Karpas-422 (cell line): ENCODE measurements at places on chromosomes 2 and 18.
A peak's percentile ranks its signal among the peaks of the same experiment; 100 is the strongest.

- no peak for DNase-seq
These were observed 5.8 kb downstream of the NPPC start for GRCh38 chr2:231920366-231920765.

DNA sequence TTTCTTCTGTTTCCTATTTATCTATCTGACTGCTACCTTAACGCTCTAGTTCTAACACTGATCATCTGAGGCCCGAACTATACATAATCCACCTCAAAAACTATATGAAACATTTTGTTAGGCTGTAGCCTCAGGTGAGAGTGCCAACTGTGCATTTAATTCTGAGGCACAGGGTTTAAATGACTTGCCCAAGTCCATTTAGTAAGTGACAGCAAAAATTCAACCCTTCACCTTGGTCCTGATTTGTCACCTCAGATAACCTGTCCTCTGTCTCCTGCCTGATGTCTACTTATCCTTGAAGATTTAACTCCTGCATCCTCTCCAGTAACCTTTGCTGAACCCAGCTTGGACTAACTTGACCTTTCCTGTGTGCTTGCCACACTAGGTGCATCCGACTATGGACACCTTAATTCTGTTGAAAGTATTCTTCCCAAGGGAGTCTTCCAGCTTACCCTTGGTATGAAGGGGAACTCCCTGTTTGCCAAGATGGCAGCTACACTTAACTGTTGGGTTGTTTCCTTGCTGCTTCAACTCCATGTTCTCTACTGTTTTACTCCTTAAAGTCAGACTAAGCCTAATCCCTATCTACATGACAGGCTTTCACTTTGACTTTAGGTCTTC is 23.5 kb downstream of the CD302 start:
- DNase-seq, result no peak

DNA sequence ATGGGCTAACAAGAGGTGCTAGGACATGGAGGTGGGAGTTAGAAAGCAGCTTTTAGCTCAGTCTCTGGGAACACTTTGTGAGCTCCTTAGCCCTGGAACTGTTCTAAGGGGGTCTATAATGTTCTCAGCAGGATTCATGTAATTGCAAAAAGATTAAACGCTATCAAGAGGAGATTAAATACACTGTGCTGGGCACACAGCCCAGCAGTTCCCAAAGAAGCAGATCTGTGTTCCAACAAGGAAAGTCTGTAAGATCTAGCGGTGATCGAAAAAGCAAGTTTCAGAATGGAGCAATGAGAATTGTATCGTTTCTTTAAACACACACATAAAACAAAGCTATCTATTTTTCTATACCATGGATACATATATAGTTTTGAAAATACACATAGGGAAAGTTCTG is 2.4 kb upstream of the ARID5A start:
- no peak for DNase-seq

DNA sequence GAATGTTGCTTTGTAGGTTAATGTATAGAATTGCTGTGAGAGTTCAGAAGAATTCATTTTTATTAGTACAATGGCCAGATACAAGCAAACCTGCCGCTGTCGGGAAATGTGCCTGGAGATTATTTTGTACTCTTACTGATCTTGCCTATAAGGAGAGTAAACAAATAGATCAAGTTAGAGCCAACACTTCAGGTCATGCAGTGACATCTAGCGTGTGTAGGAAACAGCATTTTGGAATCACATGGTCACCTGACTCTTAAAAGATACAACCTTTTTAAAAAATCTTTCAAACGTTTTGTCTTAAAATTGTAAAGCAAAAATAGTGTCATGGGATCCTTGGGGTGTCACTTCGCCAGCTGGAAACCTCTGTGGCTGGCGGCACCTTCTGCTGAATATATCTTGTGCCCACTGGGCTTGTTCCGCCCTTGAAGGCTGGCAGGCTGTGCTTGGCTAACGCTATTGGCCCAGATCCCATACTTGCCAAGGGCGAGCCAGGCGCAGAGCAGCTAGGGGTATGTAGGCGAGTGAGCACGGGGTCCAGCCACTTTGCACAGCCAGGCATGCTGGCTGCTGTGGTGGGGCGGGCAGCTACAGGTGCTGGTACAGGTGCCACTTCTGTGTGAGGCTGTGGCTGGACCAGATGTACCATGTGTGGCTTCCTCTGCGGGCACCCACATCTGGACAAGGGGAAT is 19.5 kb upstream of the RPRM start:
- no peak for DNase-seq

- no peak for DNase-seq
These were observed 19.8 kb upstream of the ZNF532 start for GRCh38 chr18:58844871-58845270.

- DNase-seq, result no peak
These were observed 28.8 kb upstream of the TBC1D8 start for GRCh38 chr2:101179982-101180381.

GRCh38 chr2:237180187-237180586 is 94.5 kb downstream of the COPS8 start:
- no peak for DNase-seq

- no peak for DNase-seq
These were observed 20.0 kb upstream of the PTPN2 start for GRCh38 chr18:12904012-12904516.

GRCh38 chr2:174365571-174365970 is 30.0 kb upstream of the SCRN3 start:
- DNase-seq, result no peak

DNA sequence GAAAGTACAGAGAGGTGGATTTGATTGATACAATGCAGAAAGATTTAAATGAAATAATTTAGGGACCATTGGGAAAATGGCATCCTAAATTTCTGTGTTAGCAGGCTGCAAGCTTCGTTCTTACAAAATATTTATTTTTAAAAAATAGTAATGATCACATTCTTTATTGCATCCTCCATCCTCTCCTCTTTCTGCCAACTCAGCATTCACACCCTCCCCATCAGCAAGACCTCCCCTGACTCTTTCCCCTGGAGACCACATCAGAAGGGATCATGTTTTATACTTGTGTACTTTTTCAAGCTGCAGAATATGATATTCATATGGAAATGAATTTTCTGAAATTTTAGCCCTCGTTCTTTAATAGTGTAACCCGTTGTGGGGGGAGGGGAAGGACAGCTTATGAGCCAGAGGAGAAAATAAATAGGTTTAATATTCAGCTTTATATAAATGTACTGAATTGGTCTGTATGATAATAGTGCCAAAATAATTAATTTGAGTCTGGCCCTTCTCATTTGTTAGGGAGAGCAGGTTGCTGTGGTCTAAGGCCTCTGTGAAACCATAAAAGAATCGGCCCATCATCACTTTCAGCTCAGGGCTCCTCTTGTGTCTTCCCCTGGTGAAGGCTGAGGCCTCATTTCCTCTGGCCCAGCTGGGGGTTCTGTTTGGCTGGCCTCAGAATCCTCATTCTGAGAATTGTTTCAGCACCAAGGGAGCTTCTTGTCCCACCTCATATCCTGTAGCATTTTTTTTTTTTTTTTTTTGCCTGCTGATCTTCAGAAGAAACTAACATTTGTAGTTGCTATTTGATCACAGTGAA is 330.8 kb downstream of the TXNL1 start:
- DNase-seq, result no peak

GRCh38 chr2:10897956-10898355 is 13.8 kb upstream of the KCNF1 start:
- no peak for DNase-seq

DNA sequence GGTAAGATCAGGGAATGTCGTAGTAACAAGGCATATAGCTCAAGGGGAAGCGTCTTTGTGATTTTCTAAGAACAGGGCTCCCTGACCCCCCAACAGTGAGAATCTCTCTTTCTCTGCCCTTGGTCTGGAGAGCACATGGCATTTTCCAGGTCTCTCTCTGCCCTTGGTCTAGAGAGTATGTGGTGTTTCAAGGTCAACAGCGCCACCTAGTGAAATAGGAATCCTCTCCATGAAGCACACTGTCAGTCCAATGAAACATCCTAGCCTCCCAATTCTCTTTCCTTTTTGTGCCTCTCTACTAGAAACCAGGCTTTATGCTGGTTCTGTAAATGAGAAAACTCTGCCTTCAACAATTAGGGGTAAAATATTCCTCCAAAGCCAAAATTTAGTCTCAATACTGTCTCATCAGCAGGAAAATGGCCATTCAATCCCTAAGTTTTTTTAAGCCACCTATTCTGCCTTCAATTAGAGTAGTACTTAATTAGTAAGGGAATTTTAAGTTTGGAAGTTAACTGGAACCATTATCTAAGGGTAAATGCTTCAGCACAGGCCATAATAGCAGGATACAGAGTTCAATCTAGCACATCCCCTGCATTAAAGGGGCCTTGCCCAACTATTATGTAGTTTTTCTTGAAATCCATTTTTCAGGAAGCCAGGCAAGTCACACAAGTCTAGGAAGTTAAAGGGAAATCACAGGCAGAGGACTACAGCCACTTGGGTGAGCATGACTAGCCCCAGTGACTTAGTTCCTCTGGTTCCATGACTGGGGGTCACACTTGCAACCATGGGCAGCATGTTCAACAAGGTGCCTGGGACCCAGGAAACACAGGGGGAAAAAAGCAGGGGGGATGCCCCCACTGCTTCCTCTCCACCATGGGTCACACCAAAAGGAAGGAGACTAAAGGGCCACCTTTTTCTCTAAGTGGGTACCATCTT is 12.4 kb downstream of the DYM start:
- DNase-seq, result peak; percentile 86

DNA sequence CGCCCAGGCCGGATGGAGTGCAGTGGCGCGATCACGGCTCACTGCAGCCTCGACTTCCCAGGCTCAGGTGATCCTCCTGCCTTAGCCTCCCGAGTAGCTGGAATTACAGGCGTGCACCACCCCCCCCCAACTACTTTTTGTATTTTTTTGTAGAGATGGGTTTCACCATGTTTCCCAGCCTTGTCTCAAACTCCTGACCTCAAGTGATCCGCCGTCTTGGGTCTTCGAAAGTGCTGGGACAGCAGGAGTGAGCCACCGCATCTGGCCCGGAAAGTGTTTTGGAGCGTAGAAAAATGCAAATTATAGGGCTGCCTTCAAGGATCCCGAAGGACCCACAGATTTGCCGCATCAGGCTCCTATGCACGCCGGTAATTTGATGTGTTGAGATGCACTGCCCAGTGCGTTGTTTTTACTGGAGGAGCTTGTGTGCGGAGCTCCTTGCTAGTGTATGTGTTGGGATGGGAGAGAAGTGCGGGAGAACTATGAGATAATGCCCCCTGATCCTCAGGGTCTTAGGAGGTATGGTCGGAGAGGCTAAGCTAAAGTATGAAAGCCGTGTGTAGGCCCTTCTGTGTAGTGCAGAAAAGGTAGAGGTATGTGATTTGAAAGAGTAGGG is 1.2 kb upstream of the CLASP1 start:
- DNase-seq, result peak; percentile 90

DNA sequence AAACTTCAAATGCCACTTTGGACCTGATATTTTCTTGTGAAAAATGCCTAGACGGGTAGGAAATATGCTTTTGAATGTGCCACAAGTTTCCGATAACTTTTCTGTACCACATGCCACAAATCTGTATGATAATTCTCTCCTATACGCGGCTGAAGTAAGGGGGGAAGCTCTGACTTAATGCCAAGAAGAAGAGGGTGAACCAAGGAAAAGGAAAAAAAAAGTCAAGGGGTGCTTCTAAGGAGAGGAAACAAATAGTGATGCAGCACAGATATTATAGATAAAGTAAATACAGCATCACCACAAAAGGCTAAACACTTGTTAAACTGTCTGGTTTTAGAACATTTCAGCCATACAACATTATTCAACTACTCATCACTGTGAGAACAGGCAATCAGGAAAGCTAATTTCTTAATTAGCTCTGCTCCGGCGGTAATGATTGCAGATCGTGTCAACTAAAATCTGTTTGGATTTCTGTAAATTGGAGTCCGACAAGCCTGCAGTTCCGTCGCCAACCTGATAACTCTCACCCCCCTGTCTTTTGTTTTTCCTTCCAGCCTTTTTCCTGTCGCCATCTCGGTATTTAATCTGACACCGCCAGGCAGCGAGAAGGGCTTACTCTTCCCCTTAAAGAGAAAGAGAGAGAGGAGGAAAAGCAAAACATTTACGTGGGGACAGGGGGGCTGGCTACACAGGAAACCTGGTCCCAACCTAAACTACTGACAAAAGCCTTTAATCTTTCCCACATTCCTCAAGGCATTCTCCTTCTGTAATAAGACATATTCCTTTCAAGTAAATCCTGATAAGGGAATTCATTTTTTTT is 67.5 kb downstream of the ZEB2 start:
- no peak for DNase-seq

DNA sequence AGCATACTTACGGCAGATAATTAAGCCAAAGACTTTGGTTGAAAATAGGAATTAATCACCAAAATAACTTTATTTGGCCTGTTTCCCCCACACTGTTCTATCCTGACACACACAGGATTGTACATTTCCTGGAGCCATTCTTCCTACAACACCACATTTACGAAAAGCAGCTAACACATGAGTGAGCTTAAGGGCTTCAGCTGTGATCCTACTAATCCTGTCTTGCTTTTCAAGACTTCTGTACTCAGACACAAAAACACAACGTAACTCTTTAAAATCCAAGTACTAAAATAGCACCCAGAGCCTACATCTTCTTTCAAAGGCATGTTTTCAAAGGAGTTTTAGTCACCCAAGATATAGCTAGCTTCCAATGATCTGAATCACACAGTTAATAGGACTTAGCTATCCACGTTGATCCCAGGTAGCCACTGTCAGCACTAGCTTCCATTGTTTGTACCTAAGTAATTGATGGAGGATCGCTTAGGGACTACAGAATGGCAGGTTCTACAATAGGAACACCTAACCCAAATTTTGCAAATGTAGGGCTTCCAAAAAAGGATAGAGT is 42.8 kb upstream of the TTC39C start:
- DNase-seq, result no peak

DNA sequence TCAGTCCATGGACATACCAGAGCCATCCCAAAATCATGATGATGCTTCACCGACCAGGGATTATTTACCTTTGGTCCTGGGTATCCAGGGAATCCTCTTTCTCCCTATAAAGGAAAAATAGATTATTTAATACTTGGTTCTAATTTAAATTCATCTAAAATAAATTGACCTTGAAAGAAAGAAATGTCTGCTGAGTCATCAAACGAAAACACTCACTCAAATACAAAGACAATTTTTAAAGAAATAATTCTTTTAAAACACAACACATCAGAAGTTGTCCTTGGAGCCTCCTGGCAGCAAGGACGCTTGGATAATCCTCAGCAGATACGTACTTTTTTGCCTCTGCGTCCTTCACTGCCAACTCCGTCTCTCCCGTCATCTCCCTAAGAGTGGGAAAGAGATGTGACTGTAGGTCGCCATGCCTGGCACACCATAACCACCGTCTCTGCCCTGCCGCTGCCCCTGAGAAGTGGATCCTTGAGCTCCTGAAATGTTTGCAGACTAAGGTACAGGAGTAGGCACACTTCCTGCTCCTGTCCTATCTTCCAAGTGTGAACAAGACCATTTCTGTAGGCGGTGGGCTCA is 65.6 kb downstream of the COL6A3 start:
- no peak for DNase-seq
